ENCODE measurements at places on chromosomes 16 and 17.

GRCh38 chr16:88634141-88634993, 4.0 kb upstream of the IL17C start:
- DNase-seq = peak; percentile 59

DNA sequence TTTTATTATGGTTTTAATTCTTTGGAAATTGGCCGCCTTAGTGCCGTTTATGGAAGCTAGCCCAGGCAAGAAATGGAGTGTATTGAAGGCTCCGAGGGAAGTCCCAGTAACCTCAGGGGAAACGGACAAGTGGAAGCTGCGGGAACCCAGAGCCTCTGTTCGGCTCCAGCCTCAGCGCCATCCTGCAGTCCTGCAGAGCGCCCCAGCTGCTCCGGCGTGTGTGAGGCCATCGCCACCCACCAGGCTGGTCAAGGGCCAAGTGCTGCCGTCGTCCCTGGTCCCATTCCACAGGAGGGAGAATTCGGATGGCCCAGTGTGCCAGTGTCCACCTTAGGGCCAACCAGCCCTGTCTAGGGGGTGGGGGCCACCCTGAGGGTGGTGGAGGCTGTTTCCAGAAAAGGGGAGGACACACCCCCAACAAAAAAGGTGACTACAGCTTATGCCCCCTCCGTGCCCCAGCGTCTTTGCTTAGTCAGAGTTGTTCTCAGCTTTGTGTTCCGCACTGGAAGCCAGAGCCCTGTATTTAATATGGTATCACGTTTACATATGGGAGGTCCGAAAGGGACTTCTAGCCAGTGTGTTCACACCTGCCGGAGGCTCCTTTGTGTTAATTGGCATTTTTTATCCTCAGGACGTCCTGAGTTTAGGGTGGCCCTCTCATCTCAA, 13.0 kb downstream of the MGRN1 start:
- no peak for DNase-seq

DNA sequence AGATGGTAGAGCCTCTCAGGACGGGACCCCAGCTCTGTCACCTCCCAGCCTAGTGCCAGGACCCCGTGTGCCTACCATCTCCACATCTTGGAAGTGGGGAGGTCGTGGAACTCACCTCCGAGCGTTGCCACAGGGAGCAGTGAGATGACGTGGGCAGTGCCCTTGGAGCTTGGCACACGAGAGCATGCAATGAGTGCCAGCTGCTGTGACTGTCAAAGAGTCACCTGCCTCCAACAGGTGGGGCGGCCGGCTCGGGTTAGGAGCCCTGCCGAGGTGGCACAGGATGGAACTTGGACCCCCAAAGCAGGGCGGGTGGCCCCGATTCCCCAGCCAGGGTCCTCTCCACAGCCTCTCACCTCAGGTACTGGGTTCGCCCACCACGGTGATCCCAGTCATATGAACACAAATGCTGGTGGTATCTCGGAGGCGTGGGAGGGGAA, 5.5 kb downstream of the VPS4A start:
- no peak for DNase-seq

DNA sequence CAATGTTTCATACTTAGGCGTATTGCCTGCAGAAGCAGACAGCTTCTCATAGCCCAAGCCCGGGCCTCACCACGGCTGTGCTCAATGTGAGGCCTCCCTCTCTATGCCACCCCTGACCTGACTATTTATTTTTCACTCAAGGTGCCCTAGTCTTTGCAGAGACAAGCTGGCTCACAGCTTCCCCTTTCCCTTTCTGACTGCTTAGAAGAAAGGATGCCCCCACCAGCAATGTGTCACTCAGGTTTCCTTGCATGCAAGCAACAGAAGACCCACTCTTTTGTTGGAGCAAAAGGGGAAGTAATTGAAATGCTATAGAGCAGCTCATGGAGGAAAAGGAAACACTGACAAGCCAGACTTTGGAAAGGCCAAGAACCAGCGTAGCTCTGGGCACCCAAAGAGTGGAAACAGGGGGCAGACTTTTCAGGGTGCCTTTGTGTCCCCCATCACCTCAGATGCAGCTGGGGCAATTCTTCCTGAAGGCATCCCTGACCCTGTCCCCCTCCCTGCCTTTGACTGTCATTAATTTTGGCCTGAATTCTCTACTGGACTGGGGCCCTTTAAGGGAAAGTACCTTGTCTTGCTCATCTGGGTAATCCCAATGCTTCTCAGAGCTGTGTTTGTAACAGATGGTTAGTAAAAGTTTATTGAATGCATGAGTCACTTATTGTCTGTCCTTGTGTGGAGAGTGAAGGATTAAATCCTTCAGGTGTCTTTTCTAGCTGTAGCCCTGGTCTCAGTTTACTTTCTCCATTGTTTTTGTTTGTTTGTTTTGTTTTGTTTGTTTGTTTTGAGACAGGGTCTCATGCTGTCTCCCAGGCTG, 17.8 kb downstream of the RGS9 start:
- no peak for DNase-seq

- no peak for DNase-seq
These were observed 11.0 kb upstream of the BAIAP3 start for GRCh38 chr16:1322407-1322806.

DNA sequence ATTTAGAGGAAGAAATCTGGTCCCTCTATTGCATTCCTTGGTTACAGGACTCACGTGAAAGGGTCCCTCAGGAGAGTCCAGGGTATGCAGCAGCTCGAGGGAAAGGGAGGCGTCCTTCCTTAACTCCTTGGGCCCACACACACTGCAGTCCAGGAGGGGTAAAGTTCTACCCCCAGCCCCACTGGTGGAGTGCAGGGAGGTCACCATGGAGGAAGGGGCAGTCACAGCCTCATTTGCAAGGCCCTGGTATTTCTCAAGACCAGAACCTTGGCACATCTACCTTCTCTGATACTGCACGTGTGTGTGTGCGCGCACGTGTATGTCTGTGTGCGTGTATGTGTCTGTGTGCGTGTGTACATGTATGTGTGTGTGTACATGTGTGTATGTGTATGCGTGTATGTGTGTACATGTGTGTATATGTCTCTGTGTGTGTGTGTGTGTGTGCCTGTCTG, 11.1 kb downstream of the HIC1 start:
- no peak for DNase-seq

DNA sequence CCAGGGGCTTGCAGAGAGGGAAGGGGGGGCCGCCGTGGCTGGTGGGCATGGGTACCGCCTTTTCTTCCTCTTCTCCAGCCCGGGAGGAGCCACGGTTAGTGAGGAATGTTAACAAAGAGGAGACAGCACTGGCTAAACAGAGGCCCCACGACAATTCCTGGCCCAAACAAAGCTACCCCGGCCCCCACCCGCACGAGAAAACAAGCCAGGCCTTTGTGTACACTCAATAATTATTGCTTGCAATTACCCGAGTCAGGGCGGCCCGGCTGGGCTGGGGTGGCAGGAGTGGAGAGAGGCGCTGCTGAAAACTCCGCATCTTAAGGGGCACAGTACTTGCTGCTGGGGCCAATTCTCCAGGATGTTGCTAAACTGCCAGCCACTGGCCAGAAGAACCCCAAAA, 56.4 kb downstream of the IRX5 start:
- DNase-seq = no peak

DNA sequence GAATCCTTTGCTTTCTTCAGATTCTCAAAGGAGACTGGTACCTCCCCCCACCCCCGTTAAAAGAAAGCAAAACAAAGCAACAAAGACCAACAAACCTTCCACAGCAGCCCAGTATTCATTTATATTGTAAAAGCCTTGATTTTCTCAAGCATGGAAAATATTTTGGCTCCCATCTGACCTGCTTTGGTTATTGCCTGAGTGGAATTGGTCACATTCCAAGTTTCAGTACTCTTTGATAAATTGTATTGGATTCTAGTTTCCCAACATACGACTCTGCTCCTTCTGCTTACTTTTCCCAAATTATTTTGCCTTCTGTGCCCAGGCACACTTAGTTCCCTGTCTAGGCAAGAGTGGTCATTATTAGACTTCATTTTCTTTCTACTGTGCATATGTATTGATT, 1.3 kb downstream of the ABCC11 start:
- no peak for DNase-seq

DNA sequence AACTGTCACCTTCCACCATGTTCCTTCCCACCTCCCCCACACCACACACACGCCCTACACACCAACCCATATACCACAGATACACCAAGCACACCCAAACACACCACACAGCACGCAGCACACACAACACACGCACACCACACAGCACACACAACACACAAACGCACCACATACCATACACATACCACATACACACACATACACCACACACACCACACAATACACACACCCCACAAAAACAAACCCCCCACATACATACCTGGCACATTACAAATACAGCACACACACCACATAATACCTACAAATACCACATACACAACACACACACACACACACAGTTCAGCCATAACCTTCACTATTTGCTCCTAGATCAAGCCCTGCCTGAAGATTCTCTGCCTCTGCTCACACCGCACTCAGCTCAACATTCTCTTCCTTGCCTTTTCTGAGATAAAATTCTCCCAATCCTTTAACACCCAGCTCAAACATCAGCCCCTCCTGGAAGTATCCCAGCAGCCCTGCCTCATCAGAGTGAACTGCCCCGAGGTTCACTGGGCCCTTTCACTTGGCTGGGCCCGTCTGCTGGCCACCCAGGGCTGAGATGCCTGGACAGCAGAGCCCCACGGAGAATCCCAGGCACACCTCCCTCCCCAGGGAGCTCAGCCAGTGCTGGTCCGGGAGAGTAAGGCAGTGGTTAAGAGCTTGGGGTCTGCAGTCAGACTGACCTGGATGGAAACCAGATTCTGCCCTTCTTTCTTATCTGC, 31.9 kb upstream of the CPNE2 start:
- DNase-seq = no peak

DNA sequence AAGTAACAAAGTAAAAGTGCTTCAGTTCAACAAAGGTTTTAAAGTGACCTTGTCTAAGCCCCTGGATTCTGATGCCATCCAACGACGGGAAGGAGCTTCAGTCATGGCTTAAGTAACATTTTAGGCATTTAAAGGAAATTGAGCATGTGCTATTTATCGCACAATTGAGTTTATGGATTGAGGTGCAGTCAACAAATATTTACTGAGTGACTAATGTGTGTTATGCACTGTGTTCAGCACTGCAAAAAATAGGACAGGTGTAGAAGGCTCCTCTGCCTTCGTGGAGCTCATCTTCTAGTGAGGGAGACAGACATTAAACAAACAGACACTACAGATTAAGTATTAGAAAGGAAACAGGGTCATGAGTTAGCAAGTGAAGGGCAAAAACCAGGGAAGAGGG, 12.5 kb downstream of the TMIGD1 start:
- no peak for DNase-seq

GRCh38 chr16:56916571-56917403, 15.2 kb upstream of the HERPUD1 start:
- DNase-seq = no peak

- no peak for DNase-seq
These were observed 40.6 kb upstream of the PITPNM3 start for GRCh38 chr17:6596941-6597340.

GRCh38 chr16:3865241-3865640, 15.3 kb downstream of the CREBBP start:
- DNase-seq = no peak

DNA sequence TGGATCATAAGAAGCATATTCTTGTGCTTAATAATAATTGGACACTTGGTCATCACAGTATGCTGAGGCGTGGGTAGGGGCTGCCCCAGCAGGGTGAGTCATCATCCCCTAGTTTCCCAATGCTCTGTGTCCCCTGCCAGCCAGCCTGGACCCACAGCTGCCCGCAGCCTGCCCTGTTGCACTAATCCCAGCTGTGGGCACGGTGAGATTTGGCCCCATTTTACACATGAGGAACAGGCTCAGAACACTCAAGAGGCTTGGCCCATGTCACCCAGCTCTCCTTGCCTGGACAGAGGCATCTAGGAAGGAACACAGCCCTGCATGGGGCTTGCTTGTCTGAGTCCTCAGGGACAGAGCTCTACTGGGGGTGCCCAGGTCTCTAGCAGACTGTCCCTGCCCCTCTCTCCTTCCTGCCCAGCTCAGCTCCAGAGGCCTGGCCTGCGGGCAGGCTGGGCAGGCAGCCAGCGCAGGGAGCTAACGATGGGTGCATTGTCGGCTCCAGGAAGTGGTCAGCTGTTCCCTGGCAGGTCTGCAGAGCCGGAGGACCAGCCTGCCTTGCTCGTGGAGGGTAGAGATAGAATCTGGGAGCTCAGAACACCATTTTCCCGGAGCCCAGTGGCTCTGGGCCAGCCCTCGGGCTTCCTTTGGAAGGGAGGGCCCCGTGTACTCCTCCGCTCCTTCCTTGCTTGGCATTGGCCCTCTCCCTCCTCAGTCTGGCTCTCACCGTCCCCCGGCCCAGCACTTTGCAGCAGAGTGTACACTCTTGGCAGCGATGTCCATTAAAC, 189.4 kb downstream of the RAB11FIP4 start:
- no peak for DNase-seq

DNA sequence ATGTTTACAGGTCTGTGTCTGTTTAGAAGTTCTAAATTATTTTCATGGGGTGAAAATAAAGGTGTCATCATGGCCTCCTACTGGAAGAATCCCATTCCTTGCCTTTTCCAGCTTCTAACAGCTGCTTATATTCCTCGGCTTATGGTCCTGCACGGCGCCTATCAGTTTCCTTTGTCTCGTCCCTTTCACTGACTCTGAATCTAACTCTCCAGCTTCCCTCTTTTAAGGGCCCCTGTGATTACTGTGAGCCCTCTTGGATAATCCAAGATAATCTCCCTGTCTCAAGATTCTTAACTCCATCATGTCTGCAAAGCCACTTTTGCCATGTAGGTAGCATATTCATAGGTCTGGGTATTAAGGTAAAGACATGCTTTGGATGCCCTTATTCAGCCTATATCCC, 441.0 kb upstream of the ERCC4 start:
- DNase-seq = no peak

- no peak for DNase-seq
These were observed 18.0 kb downstream of the SLFN12L start for GRCh38 chr17:35519439-35519838.

DNA sequence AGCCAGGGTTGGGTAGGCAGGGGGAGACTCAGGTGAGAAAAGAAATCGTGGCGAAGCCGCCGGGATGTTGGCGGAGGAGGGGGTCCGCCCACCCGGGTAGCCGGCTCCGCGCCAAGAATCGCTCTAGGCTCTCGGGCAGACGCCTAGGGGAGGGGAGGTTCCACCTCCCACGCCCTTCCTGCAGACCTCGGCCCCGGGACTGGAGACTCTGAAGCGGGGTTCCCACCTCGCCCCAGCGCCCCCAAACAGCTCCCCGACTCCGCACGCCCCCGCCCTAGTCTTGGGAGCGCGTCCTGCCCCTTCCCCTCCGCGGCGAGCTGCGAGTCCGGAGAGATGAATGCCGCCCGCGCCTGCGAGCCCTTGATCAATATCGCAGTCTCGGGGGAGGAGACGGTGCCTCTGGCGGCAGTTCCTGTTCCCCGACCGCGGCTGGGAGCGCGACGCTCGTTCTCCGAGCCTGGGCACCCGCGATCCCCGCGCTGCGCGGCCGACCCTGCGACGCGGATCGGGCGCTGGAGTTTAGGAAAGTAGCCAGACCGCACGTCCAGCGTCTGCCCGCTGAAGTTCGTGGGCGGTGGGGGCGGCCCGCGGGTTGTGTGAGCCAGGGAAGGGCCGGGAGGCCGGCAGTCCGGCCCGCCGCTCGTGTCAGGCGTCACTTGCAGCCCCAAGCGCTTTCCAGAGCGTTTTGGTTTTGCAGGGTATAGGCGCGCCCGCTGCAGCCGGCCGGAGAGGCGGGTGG, 790 bp downstream of the CRHR1 start:
- no peak for DNase-seq

Data from stimulated activated CD8-positive, alpha-beta memory T cell treated with anti-CD3 and anti-CD28 coated beads, Interleukin-15, amount 100 ng/mL, for 4 hours (primary cell).